ENCODE measurements at places on chromosomes 7 and 10.

DNA sequence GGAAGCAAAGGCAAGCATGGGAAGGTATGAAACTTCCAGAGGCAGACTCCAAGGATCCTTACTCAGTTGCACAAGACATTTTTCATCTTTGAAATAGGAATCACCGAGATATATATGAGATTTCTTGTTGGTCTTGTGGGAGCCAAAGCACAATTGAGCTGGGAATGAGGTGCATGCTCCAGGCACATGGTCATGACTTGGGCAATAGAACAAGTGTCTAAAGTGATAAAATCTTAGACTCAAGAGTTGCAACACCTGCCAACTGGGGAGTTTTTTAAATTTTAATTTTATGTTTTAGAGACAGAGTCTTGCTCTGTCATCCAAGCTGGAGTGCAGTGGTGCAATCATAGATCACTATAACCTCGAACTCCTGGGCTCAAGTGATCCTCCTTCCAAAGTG is 169.5 kb upstream of the ADCY1 start:
- DNase-seq: no peak

DNA sequence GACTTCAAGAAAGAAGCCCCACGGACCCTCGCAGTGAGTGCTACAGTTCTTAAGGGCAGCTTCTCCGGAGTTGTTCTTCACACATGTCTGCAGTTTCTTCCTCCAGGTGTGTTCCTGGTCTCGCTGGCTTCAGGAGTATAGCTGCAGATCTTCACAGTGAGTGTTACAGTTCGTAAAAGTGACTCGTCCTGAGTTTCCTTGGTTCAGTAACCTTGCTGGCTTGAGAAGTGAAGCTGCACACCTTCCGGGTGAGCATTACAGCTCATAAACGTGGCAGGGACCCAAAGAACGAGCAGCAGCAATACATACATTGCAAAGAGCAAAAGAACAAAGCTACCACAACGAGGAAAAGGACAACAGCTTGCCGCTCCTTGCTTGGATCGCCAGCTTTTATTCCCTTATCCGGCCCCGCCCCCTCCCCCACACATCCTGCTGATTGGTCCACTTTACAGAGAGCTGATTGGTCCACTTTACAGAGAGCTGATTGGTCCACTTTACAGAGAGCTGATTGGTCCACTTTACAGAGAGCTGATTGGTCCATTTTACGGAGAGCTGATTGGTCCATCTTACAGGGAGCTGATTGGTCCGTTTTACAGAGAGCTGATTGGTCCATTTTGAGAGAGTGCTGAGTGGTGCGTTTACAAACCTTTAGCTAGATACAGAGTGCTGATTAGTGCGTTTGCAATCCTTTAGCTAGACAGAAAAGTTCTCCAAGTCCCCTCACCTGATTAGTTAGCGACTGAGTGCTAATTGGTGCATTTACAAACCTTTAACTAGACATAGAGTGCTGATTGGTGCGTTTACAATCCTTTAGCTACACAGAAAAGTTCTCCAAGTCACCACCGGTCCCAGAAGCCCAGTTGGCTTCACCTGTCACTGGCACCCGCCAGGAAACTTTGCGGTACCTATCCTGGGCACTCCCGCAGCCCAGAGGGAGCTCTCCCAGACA is 165.3 kb downstream of the AGMO start:
- DNase-seq: no peak

DNA sequence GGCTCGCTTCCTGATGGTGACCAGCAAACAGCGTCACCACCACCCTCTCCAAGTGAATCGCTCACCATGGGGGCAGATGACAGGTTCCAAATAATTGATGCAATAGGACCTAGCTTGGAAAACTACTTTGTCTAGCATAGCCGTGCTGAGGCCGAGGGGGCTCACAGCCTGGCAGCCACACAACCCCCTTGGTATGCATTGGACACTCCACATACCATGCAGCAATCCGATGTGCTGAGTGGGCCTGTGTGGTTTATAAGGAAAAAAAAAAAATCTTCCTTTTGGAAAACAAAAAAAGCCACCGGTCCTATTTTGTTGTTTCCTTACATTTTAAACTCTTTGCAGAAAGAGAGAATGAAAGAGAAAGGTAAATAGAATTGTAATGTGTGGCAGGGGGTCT is 15.1 kb downstream of the GATA3 start:
- DNase-seq: no peak

- no peak for DNase-seq
Measured at GRCh38 chr10:120394446-120394845, 62.6 kb upstream of the PLPP4 start.

- DNase-seq: no peak
Measured at GRCh38 chr10:72782649-72783330, 90.8 kb downstream of the MCU start.

DNA sequence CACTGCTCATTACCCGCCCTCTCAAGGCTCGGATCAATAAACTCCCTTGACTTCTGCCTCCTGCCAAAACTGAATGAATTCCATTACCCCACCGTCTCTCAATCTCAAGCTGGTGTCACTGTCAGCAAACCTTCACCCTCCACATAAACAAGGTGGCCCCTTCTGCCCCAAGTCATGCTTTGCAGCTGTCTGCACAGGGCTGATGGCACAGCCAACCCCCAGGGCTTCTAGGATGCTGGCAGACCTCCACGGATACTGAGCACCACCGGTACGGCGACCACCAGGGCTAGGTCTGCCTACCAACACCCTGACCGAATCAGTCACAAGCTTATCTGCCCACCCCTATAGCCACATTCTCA is 46.1 kb downstream of the PARD3 start:
- no peak for DNase-seq

- DNase-seq: no peak
Measured at GRCh38 chr7:127831318-127832219, 179.6 kb downstream of the SND1 start.

DNA sequence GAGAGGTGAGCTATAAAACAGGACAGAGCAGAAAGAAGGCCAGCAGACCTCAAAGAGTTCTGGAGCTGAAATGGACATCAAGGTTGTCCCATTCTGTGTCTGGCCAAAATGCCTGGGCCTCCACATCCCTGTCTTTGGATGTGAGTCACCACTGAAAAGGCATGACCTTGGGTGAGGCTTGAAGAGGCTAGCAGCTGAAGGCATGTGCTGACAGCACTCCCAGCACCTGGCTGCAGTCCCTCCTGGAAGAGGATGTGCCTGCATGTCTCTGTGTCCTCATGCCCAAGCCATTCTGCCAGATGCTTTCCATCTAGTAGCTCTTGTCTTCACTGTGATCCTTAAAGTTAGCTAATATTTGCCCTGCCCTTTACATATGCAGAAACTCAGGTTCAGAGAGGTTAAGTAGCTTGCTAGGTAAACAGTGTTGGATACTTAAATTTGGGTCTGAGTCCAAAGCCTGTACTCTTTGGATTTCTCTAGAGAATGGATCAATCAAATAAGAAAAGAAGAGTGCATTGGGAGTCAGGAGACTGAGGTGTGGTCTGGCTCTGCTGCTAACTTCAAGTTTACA is 35.8 kb downstream of the HECW1 start:
- DNase-seq: no peak

DNA sequence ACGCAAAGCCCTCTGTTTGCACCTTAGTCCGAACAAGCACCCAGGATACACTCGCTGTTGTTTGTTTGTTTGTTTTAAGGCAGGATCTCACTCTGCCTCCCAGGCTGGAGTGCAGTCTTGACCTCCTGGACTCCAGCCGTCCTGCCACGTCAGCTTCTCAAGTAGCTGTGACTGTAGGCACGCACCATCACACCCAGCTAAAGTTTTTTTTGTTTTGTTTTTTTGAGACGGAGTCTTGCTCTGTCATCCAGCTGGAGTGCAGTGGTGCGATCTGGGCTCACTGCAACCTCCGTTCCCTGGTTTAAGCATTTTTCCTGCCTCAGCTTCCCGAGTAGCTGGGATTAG is 76.8 kb downstream of the CTBP2 start:
- DNase-seq: no peak

GRCh38 chr7:7051206-7051877 is 131.0 kb upstream of the C1GALT1 start:
- DNase-seq: no peak

GRCh38 chr7:26100406-26101339 is 51.3 kb upstream of the NFE2L3 start:
- no peak for DNase-seq

DNA sequence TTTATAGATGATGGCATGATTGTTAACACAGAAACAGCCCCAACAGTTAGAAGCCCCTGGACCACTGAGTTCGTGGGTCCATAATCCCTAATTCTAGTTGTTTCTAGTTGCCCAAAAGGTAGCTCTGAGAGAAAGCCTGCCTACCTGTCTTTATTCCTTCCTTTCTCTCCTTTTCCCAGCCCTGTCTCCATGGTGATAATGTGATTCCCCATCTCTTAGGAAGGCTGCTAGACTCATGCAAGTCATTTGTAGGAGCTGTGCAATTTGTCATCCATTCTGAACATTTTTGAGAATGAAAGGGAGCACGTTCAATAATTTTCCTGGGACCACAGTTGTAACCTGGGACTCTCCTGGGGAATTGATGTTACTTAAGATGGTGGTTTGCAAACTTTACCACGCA is 183.4 kb downstream of the EMX2 start:
- DNase-seq: no peak

GRCh38 chr10:121392657-121393056 is 205.6 kb downstream of the FGFR2 start:
- no peak for DNase-seq

- DNase-seq: no peak
Measured at GRCh38 chr10:131822692-131823245, 78.0 kb upstream of the PPP2R2D start.

GRCh38 chr7:4201566-4201965 is 480.5 kb upstream of the FOXK1 start:
- no peak for DNase-seq

DNA sequence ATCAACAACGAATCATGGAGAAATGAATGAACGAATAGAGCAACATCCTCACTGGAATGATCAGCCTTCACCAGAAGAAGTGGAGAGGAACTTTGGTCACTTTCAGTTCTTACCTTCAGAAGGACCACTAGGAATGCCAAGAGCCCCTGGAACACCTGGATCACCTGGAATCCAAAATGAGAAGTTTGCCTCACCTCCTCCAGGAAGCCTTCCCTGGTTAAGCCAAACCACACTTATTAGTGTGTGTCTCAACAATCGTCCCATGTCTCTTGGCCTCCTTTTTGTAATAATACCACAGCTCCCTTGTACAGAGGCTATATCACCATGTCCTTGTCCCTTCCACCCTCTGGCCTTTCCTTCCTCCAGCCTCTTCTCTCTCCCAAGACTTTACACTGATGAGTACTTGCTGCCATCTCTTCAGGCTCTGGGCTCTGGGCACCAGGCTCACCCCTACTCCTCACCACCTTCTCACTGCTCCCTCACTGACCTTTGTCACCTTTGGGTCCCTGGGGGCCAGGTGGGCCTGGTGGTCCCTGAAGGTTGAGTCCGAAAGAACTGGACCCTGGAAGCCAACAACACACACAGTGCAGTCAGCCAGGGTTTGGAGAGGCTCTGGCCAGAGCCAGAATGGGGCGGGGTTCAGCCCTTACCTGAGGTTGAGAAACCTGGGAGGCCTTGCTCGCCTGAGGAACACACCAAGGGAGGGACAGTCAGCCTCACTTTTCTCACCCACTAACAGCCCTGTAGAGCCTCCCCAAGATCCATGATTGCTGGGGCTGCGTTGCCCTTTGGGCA is 46.5 kb downstream of the COL17A1 start:
- no peak for DNase-seq

GRCh38 chr7:80186721-80187120 is 52.1 kb downstream of the GNAI1 start:
- DNase-seq: no peak

- no peak for DNase-seq
Measured at GRCh38 chr7:35875292-35875691, 74.4 kb downstream of the SEPTIN7 start.

DNA sequence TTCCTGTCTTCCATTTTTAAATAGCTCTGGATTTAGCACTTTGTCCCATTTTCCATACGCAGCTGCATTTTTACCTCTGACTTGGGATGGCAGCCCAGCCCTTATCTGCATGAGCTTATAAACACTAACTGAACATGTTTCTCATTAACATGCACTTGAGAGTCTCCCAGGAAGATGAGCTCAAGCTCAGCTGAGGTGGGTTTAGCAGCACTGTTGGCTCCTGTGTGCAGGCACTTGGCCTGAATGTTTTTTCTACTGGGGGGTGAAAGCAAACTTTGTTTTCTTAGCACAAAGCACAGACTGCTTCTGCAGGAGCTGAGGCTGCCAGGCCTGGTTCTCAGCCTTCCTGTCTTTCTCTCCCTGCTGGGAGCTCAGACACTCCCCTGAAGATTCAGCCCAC is 1093.6 kb upstream of the AUTS2 start:
- no peak for DNase-seq

DNA sequence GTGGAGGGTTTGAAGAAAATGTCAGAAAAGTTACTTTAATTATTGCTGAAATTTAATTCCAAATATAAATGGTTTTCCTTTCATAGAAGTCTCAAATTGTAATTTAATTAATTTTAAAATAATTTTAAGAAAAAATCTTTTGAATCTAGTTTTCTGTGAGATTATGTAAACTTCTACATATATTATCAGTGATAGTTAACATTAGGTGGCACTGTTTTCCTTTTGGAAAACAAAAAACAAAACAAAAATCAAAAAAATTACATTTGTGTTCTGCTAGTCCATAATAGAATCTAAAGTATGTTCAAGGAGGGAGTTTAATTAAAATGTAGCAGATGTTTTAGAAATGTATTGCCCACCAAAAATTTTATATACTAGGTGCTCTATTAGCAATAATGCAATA is 1456.7 kb downstream of the REEP3 start:
- no peak for DNase-seq

GRCh38 chr7:11208883-11209465 is 235.3 kb downstream of the PHF14 start:
- no peak for DNase-seq

DNA sequence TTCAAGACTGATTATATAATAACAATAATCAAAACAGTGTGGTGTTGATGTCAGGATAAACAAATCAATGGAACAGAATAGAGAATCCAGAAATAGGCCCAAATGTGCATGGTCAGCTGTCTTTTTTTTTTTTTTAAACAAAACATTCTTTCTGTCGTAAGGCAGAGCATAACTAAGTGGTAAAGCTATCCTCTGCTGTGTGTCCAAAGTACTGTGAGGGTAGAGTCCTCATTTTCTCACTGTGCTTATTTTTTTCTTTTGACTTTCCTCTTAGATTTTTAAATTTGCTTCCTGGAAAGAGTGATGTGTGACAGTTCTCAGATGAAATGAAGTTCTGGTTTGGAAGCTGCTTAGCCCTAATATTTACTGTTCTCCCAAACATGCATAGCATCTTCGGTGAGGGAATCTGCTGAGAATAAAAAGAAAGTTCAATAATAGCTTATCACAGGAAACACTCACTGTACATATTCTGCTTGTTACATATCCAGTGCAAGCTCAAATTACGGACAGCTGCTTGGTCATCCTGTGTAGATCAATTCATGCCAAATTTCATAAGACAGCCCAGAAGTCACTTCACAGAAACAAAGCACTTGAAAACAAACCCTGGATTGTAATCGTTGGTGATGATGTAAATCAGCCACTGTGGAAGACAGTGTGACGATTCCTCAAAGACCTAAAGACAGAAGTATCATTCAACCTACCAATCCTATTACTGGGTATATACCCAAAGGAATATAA is 423.9 kb downstream of the NEBL start:
- no peak for DNase-seq

- DNase-seq: no peak
Measured at GRCh38 chr10:9579110-9579705, 1438.5 kb upstream of the CELF2 start.

All from CD4-positive, alpha-beta T cell treated with Interleukin-15 for 4 hours (primary cell).